Activated gamma-delta T cell treated with anti-CD3 and anti-CD28 coated beads, Interleukin-2, amount 50 U/mL, for 16 hours (primary cell): ENCODE measurements at places on chromosomes 11 and 22.

- DNase-seq: no peak
Measured at GRCh38 chr11:2298131-2298794, 3.5 kb downstream of the C11orf21 start.

GRCh38 chr11:118152552-118153471 lies at the start of gene SCN4B:
TSS of gene SCN4B (minus strand) at chr11:118152823. CDS start at chr11:118152673, 150 bp downstream.
- DNase-seq: no peak

- no peak for DNase-seq
Measured at GRCh38 chr11:71112454-71112853, 139.9 kb downstream of the SHANK2 start.

- DNase-seq: no peak
Measured at GRCh38 chr11:28439403-28439802, 331.2 kb downstream of the METTL15 start.

DNA sequence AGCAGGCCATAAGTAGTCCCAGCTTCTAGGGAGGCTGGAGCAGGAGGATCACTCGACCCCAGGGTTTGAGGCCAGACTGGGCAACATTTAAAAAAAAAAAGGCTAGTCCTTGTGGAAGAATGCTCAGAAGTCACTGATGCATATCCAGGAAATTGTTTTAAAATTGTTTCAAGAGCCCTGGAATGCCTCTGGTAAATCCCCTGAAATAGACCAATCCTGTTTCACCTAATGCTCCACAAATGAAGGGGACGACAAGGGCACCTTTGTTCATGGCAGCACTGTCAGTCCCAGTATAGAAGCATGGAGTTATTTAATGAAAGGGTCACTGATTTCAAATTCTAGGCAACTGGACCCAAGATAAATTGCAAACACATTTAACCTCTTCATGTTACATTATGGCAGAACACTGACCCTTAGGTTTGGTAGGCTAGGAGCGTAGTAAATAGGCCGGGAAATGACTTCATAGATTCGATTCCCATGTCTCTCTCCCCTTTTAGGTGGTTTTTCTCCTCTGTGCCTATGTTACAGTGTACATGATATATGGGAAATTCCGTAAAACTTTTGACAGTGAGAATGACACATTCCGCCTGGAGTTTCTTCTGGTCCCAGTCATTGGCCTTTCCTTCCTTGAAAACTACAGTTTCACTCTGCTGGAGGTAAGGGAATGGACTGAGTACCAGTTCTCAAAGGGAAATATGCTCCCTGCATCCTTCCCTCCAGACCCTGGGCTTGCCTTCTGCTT lies 11.4 kb downstream of the KDELR3 start:
- DNase-seq: no peak

DNA sequence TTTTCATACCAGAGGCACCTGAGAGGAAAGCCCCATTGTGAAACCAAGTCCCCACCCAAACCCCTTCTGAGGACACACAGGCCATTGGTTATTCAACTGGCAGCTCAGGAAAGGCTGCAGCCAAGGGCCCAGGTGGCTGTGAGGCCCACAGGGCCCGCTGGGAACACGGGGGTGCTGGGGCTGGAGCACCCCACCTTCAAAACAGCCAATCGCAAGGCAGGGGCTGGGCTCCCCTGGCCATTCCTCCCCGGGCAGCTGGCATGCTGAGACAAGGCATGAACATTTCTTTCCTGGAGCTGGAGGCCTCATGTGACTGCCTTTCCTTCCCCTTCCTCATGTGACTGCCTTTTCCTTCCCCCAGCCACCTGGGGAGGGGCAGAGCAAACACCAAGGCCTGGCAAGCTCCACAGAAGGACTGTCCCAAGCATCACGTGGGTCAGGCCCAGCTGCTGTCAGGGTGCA lies 76.9 kb downstream of the PIWIL3 start:
- DNase-seq: no peak

GRCh38 chr11:59765068-59765735 lies 10.0 kb downstream of the STX3 start:
- DNase-seq: no peak

DNA sequence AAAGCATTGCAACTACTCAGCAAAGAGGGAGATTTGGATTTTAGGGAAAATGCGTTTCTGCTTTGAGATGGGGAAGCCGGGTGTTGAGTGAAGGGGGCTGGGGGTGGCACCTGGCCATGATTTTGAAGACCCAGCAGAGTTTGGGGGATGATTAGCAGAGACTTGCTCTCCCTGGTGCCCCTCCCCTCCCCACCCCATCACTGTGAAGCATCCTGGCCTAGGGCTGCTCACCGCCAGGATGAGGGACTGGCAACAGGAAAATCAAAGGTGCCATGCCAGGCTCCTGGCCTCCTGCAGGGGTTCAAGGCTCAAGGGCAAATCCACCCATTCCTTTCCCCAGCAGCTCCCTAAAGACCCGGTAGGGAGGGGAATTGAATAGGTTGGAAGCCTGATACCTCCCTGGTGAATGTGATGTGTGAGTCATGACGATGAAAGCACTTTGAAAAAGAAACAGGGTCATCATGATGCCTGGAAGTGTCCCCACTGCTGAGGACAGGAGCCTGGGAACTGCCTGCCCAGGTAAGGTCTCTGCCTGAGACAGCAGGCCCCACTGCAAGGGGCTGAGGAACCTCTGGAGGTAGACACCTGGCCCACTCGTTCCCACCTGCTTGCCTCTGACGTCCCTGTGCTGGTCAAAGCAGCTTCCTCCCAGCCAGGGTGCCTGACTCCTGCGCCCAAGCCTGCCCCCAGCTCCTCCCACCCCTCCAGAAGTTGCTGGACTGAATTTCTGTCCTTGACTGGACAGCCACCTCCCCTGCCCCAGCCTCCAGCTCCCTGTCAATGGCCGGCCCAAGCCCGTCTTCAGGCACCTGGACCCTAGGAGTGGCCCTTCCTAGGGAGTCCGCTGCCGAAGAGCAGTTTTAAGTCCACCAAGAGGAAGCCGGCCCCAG lies 1.7 kb downstream of the CHST1 start:
- DNase-seq: no peak

GRCh38 chr22:42808521-42808920 lies 48.6 kb downstream of the ARFGAP3 start:
- DNase-seq: no peak

- no peak for DNase-seq
Measured at GRCh38 chr22:34761111-34761510, 304.8 kb upstream of the ISX start.

DNA sequence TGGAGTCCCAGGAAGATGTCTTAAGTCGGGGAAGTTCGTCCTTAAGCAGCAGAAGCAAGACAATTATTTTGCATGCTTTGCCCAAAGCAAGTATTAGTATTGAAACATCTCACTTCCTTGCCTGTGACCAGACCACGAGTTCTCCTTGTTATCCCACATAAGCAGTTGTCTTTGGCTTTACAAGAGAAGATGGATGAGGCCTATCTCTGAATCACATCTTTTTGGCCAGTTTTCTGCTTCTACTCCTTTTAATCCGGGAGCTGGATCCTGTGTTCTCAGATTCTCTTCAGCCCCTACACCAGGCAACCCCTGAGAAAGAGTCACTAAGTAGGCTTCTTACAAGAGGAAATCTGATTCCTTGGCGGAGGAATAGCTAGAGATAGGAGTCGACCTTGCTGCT lies 2.1 kb downstream of the SYT9 start:
- no peak for DNase-seq

GRCh38 chr22:18071968-18072310 lies 5.9 kb upstream of the PEX26 start:
- no peak for DNase-seq

DNA sequence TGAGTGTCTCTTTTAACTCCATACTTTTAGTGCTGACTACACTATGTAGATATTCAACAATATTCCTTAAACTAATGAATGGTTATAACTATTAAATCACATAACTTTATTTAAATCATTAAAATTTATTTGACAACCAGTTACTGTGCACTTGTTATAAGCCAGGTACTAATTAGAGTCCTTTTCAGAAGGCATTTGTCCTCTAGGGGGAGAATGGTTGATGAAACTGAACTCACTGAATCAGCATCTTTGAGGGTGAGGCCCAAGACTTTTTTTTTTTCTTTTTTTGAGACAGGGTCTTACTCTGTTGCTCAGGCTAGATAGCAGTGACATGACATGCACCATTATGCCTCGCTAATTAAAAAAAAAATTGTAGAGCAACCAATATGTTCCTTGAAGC lies 515.6 kb upstream of the CCDC90B start:
- DNase-seq: no peak

- DNase-seq: no peak
Measured at GRCh38 chr22:39147335-39148025, 5.0 kb downstream of the CBX7 start.

DNA sequence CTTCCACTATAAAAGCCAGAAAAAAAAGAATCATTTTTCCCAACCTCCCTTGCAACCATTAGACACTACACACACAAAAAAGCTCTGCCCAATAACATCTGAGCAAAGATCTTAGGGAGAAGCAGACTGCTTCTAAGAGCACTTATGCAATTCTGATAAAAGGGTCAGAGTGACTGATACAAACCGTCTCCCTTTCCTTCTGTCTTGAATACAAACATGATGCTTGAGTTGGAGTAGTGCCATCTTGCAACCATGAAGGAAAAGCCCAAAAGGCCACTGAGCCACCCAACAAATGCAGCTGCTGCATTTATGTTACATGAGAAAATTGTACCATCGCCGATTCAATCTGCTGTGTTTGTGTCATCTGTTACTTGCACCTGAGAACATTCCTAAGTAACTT lies 47.6 kb upstream of the EED start:
- no peak for DNase-seq

DNA sequence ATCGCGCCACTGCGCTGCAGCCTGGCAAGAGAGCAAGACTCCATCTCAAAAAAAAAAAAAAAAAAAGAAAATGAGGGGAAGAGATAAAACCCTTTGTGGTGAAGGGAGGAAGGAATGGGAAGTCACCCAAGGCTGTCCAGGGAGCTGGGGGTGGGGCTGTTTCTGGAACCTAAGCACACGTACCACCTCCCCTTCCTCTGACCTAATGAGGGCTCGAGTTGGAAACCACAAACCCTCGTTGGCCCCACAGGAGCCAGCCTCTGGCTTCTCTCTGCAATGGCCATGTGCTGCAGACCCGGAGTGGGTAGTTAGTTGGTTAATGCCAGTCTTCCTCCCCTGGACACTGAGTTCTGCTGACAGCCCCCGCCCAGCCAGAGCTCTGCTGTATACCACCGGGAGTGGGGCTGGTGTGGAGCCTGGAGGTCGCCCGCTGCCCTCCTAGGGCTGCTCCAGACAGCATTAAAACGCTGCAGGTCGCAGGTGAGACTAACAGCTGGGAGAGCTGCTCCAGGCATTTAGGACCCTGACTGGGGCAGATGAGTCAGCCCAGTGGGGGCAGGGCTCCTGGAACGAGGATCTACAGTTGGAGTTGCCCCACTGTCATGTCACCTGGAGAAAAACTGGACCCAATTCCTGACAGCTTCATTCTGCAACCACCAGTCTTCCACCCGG lies at the start of gene LGALS12:
LGALS12 (plus strand) TSS at position 228 of the 672 bp plus-strand sequence; CDS start at position 603, 375 bp downstream.
- no peak for DNase-seq

DNA sequence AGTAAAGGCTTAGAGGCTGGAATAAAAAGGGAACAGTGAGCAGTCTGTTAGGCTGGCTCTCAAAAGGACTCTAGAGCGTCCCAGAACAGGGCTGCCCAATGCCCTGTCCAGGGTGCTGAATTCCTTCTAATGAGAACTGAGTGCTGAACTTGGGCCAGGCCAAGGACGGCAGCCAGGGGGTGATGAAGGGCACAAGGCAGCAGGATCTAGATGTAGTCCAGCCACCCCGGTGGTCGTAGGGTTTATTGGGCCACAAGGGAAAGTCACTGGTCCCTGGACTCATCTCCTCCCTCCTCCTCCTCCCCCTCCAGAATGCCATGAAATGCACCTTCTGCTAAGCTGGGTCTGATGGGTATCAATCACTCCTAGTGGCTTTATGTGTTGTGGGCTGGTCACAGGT lies 19.2 kb downstream of the NPTXR start:
- no peak for DNase-seq

- DNase-seq: no peak
Measured at GRCh38 chr11:112160091-112160848, 3.6 kb downstream of the IL18 start.

DNA sequence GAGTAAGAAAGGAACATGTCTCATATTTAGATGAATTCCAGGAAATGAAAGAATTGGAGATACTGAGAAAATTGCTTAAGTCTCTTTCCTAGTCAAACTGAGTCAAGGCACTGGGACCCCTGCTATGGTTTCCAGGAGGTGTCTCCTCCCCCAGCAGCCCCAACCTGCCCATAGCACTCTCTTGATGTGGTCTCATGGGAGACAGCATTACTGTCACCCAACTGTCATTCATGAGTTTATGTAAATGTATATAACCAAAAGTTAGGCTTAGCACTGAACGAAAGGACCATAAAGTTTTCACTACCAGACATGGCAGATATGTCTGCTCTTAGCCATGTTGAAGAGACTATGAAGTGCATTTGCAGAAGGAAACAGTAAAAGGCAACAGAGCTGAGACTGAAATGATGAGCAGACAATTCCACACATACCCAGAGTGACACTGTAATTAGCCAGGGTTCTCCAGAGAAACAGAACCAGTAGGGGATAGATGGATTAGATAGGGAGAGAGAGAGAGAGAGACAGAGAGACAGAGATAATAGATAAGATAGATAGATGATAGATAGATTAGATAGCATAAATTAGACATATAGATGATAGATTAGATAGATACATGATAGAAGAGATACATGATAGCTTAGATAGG lies 328.1 kb downstream of the BRD1 start:
- DNase-seq: no peak

DNA sequence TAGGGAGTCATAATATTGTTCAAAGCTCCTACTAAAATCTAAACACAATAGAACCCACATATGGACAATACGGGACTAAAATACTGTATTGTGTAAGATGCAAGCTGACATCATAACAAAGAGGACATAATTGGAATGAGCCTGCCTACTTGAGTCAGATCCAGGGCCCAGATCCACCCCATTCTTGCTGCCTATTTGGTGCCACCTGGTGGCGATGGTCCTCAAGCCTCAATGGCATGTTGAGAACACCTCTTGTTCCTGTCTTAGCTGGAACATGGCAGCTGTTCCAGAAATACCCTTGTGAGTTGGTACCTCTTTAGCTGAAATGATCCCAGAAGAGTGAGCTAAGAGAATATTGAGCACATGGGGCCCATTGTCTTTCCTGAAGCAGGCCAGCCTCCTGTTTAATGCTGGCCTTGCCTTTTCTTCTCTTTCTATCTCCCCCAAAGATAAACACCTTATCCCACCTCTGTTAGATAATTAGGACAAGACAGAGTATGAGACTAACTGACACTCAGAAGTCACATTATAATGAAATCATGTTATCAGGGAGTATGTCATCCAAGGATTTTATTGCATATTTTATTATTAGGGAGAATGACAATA lies 680.9 kb upstream of the ANO5 start:
- DNase-seq: no peak

- DNase-seq: no peak
Measured at GRCh38 chr22:48857202-48857805, 970.4 kb downstream of the BRD1 start.

DNA sequence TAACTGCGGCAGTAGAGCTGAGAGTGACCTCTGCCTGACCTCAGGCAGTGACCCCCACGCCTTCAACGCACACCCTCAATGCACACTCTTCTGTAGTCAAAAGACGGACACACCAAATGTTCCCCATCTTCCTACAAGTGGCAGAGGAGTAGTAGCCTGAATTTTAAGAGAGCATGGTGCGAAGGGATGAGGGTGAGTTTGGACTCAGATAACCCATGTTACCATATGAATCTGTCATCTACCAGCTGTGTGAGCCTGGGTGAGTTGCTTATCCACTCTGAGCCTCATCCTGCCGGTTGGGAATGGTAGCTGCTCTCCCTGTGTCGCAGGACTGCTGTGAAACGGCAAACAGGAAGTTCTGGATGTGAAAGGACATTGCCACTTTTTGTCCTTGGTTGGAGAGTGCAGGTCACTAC lies 20.6 kb upstream of the ROBO3 start:
- no peak for DNase-seq
